ENCODE measurements at places on chromosomes 16 and 17.

GRCh38 chr17:33038740-33039139 lies 47.1 kb downstream of the SPACA3 start:
- no peak for DNase-seq

GRCh38 chr17:9183306-9183705 lies 162.0 kb downstream of the NTN1 start:
- no peak for DNase-seq

GRCh38 chr17:77842528-77843147 lies 115.9 kb upstream of the TNRC6C start:
- DNase-seq, result no peak

DNA sequence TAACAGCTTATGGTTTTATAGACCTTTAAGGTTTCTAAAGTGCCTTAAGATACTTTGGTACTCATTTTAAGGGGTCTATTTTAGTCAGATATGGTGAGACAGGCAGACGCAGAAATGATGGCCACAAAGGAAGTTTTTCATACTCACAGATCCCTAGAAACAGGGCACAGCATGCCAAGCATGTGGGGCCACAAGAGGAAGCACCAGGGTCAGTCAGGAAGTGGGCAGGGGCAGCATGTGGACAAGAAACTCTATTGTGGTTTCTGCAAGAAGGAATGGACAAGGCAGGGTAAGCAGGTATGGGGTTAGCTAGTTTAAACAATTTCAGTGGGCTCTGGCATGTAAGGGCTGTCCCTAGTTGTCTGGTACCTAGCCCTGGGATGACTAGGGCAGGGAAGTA lies 8.5 kb downstream of the EFCAB3 start:
- no peak for DNase-seq
